ENCODE measurements at places on chromosomes 13 and 19.

GRCh38 chr13:100347968-100348367 is 240.6 kb downstream of the GGACT start:
- peak; percentile 37 for DNase-seq

DNA sequence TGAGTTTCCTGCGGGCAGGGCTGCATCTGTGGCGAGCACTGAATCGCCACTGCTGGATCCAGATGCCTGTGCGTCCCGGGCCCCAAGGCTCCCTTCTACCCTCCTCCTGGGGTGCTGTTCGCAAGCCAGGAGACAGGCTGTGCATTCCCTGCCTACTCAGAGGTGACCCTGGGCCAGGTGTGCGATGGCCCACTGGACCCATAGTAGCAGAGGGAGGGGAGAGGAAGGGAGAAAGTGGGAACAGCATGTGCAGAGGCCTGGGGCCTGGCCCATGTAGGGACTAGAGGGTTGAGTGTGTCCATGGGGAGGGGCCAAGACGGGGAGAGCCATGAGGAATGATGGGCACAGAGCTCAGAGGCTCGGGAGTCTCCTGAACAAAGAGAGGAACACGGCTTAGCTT is 27.3 kb downstream of the CARM1 start:
- no peak for DNase-seq

DNA sequence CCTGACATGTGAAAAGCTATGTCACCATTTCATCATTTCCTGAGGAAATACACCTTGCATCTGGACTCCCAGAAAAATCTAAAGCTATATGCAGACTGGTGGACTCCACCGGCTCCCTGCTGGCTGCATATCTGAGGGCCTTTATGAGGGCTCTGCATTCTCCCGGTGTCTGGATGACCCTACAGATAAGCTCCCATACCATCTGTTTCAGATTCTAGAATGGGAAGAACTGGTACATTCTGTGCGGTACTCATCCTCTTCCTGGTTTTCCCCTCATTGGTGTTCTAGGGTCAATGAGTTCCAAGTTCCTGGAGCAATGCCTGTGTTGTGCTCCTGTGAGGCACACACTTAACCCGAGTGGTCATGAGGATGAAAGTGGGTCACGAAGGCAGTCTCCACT is 60.4 kb downstream of the COL4A1 start:
- DNase-seq = no peak

GRCh38 chr13:99935772-99936171 is 35.8 kb downstream of the ZIC5 start:
- no peak for DNase-seq

GRCh38 chr13:47650209-47650608 is 350.9 kb downstream of the SUCLA2 start:
- DNase-seq = no peak

GRCh38 chr13:40651866-40652587 is 14.4 kb downstream of the FOXO1 start:
- DNase-seq = no peak

DNA sequence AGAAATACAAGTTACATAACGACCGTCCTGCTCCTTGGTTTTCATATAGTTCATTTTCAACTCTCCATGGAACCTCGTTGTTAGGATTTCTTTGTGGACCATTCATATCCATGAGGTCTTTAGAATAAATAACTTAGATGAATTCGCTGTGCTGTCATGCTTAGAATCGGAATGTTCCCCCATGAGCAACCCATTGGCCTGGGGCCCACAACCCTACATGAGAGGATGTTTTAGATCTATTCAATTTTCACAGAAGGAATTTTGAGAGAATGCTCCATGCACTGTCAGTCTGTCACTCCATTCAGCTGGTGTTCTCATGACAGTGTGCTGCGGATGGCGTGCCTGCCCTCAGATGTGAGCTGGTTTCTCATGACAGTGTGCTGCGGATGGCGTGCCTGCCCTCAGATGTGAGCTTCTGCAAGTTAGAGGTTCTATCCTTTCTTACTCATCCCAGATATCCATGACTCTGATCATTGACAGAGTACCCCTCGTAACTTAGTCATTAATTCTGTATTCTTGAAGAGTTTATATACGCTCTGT is 1193.1 kb downstream of the EFNB2 start:
- DNase-seq = no peak

DNA sequence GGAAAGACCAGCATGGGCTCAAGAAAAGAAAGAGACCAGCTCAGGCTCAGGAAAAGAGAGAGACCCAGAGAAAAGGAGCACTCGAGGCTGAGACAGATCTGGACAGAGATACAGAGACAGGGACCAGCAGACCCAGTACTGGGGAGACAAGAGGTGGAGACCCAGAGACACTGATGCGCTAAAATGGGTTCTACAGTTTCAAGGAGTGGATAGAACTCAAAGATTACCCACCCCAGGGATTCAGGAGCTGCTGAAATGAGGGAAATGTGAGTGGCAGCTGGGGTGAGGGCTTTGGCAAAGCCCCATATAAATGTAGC is 609 bp upstream of the ZSCAN18 start:
- DNase-seq = no peak

DNA sequence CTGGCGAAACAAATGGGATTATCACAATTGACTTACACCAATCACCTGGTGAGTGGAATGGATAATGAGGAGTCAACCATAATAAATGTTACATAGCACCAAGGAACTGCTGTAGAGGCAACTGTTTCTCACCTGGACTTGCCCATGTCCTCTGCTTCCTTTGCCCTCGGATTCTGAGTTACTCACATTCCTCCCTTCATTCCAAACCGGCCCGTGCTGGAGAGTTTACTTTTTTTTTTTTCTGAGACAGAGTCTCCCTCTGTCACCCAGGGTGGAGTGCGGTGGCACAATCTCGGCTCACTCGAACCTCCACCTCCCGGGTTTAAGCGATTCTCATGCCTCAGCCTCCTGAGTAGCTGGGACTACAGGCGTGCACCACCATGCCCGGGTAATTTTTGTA is 41.5 kb upstream of the TSC22D1 start:
- DNase-seq = no peak

DNA sequence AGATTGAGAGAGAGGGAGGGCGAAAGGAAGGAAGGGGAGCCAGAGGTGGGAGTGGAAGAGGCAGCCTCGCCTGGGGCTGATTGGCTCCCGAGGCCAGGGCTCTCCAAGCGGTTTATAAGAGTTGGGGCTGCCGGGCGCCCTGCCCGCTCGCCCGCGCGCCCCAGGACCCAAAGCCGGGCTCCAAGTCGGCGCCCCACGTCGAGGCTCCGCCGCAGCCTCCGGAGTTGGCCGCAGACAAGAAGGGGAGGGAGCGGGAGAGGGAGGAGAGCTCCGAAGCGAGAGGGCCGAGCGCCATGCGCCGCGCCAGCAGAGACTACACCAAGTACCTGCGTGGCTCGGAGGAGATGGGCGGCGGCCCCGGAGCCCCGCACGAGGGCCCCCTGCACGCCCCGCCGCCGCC is at the start of gene TNFSF11:
TSS of gene TNFSF11 (plus strand) at position 142 of the 400 bp plus-strand sequence. CDS start at position 294, 152 bp downstream.
- DNase-seq = no peak

Data from fibroblast of the conjunctiva (primary cell).